ENCODE measurements at places on chromosomes 4 and X.

- no peak for DNase-seq
Measured at GRCh38 chr4:118992149-118992548, 103.5 kb downstream of the SYNPO2 start.

GRCh38 chr4:165301833-165302232 lies 25.6 kb upstream of the MSMO1 start:
- DNase-seq = no peak

GRCh38 chr4:98643755-98644154 lies 14.7 kb downstream of the TSPAN5 start:
- DNase-seq = no peak

DNA sequence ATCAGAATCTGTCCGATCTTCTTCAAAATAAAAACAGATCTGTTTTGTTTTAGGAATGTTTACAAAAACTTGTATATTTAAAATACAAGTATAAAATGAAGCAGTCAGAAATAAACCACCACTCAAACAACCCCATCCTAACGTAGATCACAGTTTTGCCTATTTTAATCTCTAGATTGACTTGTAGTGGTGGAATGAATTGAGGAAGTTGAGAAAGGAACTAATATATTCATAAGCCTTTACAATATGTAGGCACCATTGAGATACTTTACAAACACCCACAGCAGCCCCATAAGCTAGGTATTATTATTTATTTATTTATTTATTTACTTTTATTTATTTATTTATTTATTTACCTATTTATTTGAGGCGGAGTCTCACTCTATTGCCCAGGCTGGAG lies 52.3 kb upstream of the KLF3 start:
- no peak for DNase-seq

DNA sequence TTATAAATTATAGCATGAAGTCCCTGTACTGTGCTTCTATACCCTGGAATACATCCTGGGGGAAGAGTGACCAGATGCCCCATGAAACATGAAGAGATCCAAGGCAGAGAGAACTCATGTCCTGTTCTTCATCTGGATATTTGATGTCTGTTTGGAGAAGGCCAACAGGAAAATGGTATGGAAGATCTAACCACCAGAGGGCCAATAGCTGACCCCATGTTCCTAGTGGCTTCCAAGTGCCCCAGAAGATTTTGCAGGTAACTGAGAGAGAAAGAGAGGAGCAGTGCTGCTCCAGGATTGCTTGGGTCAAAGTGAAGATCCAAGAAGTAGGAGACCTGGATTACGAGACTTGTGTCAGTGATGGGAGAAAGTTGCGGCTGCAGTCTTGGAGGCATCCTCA lies 90.2 kb upstream of the TSPAN5 start:
- DNase-seq = no peak

- no peak for DNase-seq
Measured at GRCh38 chr4:111652986-111653385, 492.3 kb upstream of the FAM241A start.

DNA sequence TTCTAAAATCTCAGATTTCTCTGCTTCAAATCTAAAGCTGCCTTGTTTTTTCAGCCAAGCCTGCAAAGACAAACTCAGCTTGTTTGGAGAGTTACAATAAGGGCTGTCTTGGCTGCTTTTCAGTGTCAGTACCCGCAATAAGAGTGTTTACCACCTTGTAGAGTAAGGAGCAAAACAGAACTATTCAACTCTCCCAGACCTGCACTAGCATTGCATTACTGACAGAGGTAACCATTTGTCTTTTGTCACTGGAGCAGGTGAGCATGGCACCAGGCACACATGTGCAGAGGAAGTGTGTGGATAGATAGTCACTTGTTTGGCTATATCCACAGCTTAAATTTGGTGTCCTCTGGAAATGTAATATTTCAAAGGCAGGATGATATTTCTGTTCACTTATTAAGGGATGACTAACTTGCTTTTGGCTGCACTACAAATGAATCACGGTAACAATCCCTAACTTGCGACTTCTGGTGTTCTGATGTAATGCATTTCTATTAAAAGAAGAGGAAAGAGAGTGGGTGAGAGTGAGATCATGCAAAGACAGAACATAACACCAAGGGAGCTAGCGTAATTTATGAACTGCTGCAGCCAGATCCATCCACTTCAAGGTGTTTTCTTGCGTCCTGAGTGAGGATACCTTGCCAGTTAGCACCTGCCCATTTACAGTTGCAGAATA lies 38.6 kb downstream of the PTCHD1 start:
- peak; percentile 11 for DNase-seq

DNA sequence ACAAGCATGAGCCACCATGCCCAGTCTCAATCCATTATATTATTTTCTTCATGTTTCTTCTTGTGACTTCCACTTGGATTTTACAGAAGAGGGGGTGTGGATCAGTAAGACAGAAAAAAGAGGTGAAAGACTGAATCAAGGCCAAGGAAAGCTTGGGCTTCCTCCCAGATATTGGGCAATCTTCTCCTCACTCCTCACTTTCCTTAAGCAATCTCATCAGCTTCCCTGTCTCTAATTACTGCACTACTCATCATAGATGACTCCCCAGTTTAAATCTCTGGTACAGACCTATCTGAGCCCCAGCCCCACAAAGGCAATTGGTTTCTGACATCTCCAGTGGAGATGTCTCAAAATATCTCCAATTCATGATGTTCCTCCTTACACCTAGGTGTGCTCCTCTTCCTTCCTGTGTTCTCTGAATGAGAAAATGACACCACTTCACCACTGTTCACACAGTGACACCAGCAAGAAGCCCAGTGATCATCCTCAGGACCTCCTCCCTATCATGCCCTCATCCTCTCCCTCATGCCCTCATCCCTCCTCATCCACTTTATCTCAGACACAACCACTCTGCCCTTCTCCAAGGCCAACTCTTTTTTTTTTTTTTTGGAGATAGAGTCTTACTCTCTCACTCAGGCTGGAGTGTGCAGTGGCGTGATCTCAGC lies 44.8 kb upstream of the HERC6 start:
- no peak for DNase-seq

DNA sequence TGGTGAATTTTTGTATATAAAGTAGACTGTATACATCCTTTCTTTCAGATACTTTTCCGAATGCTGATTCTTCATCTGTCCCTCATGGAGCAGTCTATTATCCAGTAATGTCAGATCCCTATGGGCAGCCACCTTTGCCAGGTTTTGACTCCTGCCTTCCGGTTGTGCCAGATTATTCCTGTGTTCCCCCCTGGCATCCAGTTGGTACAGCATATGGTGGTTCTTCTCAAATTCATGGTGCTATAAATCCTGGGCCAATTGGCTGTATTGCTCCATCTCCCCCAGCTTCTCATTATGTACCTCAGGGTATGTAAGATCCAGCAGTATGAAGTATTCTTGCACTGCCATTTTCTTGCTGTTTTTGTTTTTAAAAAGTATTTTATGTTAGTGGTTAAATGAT lies 78.7 kb downstream of the ALG13 start:
- no peak for DNase-seq

DNA sequence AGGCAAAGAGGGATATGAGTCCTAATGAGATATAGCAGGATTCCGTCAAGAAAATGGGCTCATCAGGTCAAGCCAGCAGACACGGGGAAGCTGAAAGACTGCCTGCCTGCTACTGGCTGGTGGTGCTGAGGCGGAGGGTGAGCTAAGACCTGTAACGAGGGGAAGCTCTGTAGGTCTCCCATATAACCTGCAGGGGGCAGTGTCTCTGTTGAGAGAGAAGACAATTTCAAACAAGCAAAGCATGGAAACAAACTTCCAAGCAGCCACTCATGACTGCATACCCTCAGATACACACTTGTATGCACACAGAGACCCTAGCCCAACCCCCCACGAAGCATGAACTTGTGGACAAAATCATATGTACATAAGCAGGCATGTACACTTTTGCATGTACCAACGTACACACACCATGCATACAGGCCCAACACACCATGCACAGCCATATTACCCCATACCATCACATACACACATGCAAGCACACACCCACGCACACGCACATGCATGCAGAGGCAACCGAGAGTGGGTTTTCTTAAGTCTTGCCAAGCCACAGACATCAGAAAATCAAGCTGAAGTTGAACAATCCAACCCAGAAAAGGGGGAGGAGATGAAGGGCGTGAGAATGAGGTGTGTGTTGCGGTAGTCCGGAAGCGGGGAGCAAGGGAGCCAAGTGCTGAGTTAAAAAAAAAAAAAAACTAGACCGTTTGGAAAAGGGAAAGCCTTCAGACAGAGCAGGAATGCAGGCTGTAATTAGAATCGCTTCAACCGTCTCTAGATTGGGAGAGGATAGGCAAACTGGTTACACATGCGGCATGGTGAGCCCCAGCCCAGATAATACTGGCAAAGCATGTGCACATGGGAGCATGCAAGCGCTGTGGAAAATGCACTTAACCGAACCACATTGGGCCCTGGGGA lies 71.0 kb downstream of the PJA1 start:
- DNase-seq = no peak

DNA sequence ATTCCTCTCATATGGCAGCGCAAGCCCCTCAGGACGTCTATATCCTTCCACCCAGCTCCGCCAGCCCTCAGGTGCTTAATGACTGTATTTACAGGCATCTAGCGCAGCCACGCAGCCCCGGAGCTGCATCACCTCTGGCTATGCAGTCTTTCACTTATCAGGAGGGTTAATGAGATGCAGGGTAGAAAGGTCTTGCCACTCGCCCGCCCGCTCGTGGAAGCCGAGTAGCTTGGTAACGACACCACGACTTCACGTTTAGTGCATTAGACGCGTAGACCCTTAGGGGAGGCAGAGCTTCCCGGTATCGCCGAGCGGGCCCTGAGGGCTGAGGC lies 1.5 kb upstream of the SLC16A2 start:
- no peak for DNase-seq
